ENCODE measurements at places on chromosomes 5 and 9. TPM values are rescaled to one million over a fixed set of nuclear protein-coding genes. Genes with fewer than 3 reads are reported as not detected.

- H3K4me3 ChIP-seq = no peak overlapping the region
- H3K27me3 ChIP-seq = no peaks in the 10 kb centered on the region
- H3K36me3 ChIP-seq = no peaks in the 10 kb centered on the region
- DNase-seq = no peak
- H3K27ac ChIP-seq = no peak overlapping the region
These were observed 35.1 kb downstream of the FAM13B start for GRCh38 chr5:137997726-137998213.

- H3K27ac ChIP-seq = no peak overlapping the region
- H3K4me1 ChIP-seq = no peaks in the 10 kb centered on the region
- H3K4me3 ChIP-seq = no peak overlapping the region
- H3K27me3 ChIP-seq = no peaks in the 10 kb centered on the region
- H3K36me3 ChIP-seq = no peaks in the 10 kb centered on the region
These were observed 121.4 kb downstream of the FGF18 start for GRCh38 chr5:171540865-171541264.

DNA sequence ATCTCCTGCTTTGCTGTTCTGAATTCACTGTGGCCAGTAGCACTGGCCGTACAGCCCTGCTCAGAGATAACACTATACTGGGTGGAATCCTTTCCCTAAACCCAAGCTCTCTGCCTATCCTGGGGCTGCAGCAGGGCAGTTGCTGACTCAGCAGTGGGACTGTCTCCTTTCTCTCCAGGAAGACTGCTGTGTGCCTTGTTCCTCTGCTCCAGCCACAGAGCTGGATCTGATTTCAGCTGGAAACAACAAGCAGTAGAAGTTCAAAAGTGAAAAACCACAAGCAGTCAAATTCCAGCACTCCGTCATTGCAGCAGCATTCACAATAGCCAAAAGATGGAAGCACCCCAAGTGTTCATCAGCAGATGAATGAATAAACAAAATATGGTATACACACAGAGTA lies 105.0 kb downstream of the FBXL7 start:
- no peak for DNase-seq
- no peaks in the 10 kb centered on the region for H3K4me1 ChIP-seq
- H3K36me3 ChIP-seq = no peaks in the 10 kb centered on the region

Gene GABRA1
- total RNA-seq = not detected

GRCh38 chr5:148790545-148791333 lies 35.7 kb upstream of the ADRB2 start:
- no peak overlapping the region for H3K4me3 ChIP-seq
- H3K4me1 ChIP-seq = no peaks in the 10 kb centered on the region
- no peak overlapping the region for H3K27ac ChIP-seq
- no peaks in the 10 kb centered on the region for H3K27me3 ChIP-seq

DNA sequence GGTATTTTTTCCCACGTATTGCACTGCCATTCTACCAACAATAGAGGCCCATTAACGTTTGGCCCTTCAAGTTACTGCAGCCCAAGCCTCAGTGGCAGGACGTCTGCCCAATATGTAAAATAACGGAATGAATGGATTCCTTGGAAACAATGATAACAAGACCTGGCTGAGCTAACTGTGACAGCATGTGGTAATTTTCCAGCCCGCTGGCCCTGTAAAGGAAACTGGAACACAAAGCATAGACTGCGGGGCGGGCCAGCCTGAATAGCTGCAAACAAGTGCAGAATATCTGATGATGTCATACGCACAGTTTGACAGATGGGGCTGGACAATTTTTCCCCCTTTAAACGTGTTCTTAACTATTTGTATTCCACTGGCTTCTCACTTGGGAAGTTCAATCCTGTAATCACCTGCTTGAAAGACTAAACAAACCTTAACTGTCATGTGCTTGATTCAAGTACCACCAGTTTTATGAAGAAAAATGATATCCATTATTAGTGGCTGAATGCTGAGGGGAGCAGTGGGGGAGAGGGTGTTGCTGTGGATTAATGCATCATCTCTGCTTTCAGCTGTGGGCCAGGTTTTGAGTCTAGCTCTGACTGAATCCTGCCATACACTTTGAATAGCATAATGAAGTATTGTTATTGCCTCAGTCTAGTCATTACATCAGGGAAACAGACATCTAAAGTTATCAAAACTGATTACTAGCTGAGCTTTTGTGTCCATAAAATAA lies 323.9 kb downstream of the TMEM161B start:
- H3K4me1 ChIP-seq = no peaks in the 10 kb centered on the region
- no peak overlapping the region for H3K4me3 ChIP-seq
- no peak overlapping the region for H3K27ac ChIP-seq
- H3K36me3 ChIP-seq = no peaks in the 10 kb centered on the region
- peak; percentile 66 for DNase-seq

Gene TGFBI
- total RNA-seq = 178 TPM

DNA sequence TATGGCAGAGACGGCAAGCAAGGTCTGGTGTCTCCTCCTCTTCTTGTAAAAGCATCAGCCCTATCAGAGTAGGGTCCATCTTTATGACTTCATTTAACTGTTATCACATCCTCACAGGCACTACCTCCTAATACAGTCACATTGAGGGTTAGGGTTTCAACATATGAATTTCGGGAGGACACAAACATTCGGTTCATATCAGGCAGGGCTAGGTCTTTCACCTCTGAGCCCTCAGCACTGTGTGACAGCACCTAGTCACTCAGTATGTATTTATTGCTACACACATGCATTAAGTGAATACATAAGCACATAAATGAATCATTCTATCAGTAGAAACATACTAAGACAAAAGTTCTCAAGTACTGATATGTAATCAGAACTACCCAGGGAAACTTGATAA lies 9.4 kb upstream of the BTF3 start:
- H3K27me3 ChIP-seq = no peaks in the 10 kb centered on the region
- H3K36me3 ChIP-seq = no peaks in the 10 kb centered on the region
- no peak overlapping the region for H3K4me3 ChIP-seq
- no peak overlapping the region for H3K27ac ChIP-seq
- DNase-seq = no peak

- H3K4me3 ChIP-seq = no peak overlapping the region
- no peaks in the 10 kb centered on the region for H3K4me1 ChIP-seq
- no peaks in the 10 kb centered on the region for H3K27me3 ChIP-seq
- peaks cover 33% of the 10 kb centered on the region for H3K36me3 ChIP-seq
- no peak for DNase-seq
- H3K27ac ChIP-seq = peak overlapping the region; percentile 73
These were observed 8.5 kb downstream of the DIPK1B start for GRCh38 chr9:136720898-136721338.

GRCh38 chr5:82975812-82976211 lies 101.4 kb downstream of the TMEM167A start:
- no peaks in the 10 kb centered on the region for H3K36me3 ChIP-seq
- no peaks in the 10 kb centered on the region for H3K4me1 ChIP-seq
- H3K4me3 ChIP-seq = no peak overlapping the region
- DNase-seq = no peak
- H3K27ac ChIP-seq = no peak overlapping the region

GRCh38 chr5:1131191-1131621 lies 19.3 kb upstream of the SLC12A7 start:
- DNase-seq = no peak
- no peak overlapping the region for H3K4me3 ChIP-seq
- no peak overlapping the region for H3K27ac ChIP-seq
- no peaks in the 10 kb centered on the region for H3K36me3 ChIP-seq
- no peaks in the 10 kb centered on the region for H3K27me3 ChIP-seq

Gene CKMT2
- total RNA-seq = 4.6 TPM

- peaks cover 20% of the 10 kb centered on the region for H3K4me1 ChIP-seq
- H3K27ac ChIP-seq = peak overlapping the region; percentile 49
- H3K36me3 ChIP-seq = peaks cover 5% of the 10 kb centered on the region
- H3K4me3 ChIP-seq = no peak overlapping the region
- no peaks in the 10 kb centered on the region for H3K27me3 ChIP-seq
These were observed 46.6 kb downstream of the ANGPTL2 start for GRCh38 chr9:127075624-127076372.

Gene KIAA1958
- total RNA-seq = 4.3 TPM

Gene PAEP
- not detected for total RNA-seq

Gene DMRT3
- total RNA-seq = not detected

DNA sequence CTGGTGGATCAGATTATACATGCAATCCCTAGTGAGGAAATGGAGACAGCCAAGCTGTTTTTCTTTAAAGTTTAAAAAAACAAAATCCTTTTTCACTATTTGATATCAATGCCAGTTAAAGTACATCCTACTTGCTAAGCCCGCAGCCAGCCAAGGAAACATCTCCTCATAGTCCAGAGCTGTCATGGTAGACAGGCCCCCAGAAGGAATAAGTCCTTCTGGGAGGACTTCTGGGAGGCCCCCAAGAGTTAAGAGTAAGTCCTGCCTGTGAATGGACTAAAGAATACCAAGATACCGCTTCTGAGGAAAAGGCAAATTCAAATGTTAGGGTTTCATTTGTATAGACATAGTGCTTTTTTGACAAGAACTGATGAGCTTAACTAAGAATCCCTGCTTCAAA lies 38.3 kb downstream of the MOCS2 start:
- no peak overlapping the region for H3K4me3 ChIP-seq
- peaks cover 3% of the 10 kb centered on the region for H3K36me3 ChIP-seq
- H3K27ac ChIP-seq = no peak overlapping the region

Gene ZMYND19
- total RNA-seq = 10.7 TPM

Gene TMEM171
- not detected for total RNA-seq

GRCh38 chr9:335373-335772 lies 120.7 kb downstream of the DOCK8 start:
- no peaks in the 10 kb centered on the region for H3K36me3 ChIP-seq
- H3K4me3 ChIP-seq = no peak overlapping the region
- H3K27me3 ChIP-seq = no peaks in the 10 kb centered on the region

Gene C9
- total RNA-seq = not detected

DNA sequence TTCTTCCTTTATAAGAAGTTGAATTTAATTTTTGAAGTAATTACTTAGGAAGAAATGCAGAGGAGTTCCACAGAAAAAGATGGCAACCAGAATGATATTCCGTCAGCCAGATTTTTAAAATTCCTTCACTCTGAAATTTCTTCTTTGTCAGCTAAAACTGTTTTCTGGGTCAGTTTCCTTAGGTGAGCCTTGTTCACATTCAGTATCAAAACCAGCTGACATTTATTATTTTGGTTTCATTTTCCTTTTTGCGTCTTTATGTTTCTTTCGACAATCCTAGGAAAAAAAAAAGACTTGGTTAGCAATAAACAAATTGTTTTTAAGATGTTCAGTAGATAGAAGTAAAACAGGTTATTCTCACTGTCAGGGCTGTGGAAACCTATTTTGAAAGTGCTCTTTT lies 4.1 kb upstream of the IARS1 start:
- H3K4me1 ChIP-seq = no peaks in the 10 kb centered on the region
- H3K36me3 ChIP-seq = peaks cover 22% of the 10 kb centered on the region
- H3K4me3 ChIP-seq = no peak overlapping the region
- H3K27ac ChIP-seq = no peak overlapping the region
- no peak for DNase-seq

Gene EGFLAM
- 5.7 TPM for total RNA-seq

Gene CCNJL
- 1.8 TPM for total RNA-seq

Gene IFNA21
- total RNA-seq = not detected

DNA sequence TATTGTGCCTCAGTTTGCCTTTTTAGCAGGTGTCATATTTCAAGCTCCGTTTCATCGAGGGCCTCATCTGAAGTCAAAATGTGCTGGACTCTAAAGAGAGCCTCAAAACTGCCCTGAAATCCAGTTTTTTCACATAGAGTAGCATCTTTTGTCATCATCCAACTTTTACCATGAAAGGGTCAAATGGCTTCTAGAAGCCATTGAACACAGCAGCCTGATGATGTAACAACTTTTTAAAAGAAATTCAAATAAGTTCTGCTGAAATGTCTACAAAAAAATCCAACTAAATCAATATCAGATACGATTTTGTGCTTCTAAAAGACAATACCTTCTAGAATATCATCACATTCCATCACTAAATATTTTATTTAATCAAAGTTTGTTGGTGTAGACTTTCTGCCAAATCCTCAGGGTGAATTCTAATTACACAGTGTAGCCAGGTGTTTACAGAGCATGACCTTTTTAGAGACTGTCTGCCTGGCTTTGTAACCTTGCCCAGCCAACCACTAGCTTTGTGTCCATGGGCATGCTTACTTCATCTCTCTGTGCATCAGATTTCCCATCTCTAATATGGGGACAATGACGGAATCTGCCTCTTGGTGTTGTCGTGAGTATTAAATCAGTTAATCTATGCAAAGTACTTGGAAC lies 505.0 kb downstream of the EBF1 start:
- no peaks in the 10 kb centered on the region for H3K27me3 ChIP-seq
- no peaks in the 10 kb centered on the region for H3K4me1 ChIP-seq
- H3K4me3 ChIP-seq = no peak overlapping the region
- no peaks in the 10 kb centered on the region for H3K36me3 ChIP-seq

- DNase-seq = no peak
- H3K27ac ChIP-seq = no peak overlapping the region
These were observed 128.6 kb downstream of the SPATA31D1 start for GRCh38 chr9:82117026-82117811.

GRCh38 chr5:19874811-19875210 lies 113.2 kb downstream of the CDH18 start:
- H3K4me3 ChIP-seq = no peak overlapping the region
- DNase-seq = no peak
- H3K27ac ChIP-seq = no peak overlapping the region

- no peaks in the 10 kb centered on the region for H3K27me3 ChIP-seq
- peak overlapping the region; percentile 87 for H3K4me3 ChIP-seq
- peak overlapping the region; percentile 92 for H3K27ac ChIP-seq
These were observed 586 bp upstream of the FCHO2 start for GRCh38 chr5:72955143-72955767.

Gene PDE6A
- total RNA-seq = not detected

GRCh38 chr9:69334317-69334716 lies 9.3 kb downstream of the ENTREP1 start:
- no peaks in the 10 kb centered on the region for H3K36me3 ChIP-seq
- DNase-seq = no peak
- no peak overlapping the region for H3K4me3 ChIP-seq
- H3K27ac ChIP-seq = no peak overlapping the region

Gene NPDC1
- 101 TPM for total RNA-seq

DNA sequence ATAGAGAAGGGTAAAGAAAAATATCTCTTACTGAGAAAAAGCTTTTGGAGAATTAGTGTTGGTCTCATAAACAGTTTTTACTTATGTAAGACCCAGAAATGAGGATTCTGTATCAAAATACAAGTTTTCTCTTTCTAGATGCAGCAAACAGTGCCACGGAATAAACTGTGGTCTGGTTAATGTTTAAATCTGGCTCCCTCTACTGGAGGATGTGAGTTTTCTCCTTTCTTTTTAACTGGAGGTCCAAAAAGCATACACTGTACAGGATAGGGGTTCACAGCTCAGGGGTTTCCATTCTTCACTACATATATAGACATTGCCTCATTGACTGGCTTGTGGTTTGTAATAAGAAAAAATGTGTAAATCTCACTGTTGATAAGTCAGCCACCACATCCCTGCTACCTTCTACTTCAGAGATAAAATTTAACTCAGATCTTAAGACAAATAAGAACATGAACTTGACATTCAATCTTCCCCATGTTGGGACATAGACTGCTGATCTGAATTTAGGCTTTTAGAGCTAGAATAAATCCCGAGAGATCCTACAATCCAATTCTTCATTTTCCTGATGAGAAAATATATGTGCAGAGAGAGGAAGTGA lies 98.9 kb downstream of the CFAP95 start:
- no peaks in the 10 kb centered on the region for H3K4me1 ChIP-seq
- no peak overlapping the region for H3K4me3 ChIP-seq
- H3K27ac ChIP-seq = no peak overlapping the region
- DNase-seq = no peak
